ENCODE measurements at places on chromosomes 7 and 10.

DNA sequence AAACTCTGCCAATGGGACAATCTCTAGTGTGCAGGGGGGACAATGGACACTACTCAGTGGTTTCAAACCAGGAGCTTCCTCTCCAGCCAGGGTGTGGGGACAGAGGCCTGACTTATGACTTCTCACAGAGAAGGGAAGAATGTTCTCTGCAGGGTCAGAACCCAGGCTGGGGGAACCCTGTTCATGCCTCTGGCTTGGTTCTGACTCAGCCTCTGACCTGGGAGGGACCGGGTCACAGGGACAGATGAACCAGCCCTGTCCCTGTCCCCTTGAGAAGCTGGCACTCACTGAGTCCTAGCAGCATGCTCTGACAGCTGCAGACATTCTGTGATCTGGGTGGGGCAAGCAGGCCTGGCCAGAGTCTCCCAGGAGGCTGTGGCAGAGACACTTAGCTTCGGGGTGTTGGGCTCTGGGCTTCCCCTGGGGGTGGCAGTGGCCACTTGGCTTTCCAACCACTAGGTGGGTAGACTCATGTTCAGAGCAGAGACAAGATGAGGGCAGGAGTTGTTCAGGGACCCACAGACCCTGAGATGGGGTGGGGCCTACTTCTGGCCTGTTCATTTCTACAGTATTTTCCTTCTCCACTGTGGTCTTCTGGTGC is 13.6 kb downstream of the TSPAN15 start:
- DNase-seq = peak; percentile 46

DNA sequence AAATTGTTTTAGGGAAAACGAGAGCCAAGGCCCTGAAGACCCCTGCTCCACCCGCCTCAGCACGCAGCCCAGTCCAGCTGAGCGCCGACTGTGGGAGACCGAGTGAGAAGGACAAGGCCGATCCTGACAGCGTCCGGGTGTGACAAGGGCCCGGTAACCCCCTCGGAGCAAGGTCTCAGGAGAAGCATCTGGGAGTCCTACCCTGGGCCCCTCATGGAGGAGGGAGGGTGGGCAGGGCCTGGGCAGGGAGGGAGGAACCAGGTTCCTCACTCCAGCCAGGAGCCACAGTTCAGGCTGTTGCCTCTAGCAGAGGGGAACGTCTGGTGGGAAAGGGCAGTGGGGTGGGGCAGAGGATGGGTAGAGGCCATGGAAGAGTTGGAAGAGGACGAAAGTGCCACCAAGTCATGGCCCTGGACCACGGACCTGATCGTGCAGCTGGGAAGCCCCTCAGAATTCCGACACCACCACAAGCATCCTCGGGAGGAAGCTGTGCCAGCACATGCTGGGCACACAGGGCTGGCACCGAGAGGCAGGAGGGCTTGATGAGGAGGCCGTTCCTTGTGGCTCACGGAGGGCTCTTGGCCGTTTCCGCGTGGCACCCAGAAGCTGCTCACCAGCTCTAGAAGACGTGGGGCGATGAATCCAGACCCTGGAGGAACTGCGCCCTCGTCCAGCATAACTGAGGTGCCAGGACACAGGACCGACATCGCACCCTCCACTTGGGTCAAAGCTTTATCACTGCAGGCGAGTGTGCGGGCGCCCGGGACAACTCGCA is 2.2 kb upstream of the KNDC1 start:
- no peak for DNase-seq

DNA sequence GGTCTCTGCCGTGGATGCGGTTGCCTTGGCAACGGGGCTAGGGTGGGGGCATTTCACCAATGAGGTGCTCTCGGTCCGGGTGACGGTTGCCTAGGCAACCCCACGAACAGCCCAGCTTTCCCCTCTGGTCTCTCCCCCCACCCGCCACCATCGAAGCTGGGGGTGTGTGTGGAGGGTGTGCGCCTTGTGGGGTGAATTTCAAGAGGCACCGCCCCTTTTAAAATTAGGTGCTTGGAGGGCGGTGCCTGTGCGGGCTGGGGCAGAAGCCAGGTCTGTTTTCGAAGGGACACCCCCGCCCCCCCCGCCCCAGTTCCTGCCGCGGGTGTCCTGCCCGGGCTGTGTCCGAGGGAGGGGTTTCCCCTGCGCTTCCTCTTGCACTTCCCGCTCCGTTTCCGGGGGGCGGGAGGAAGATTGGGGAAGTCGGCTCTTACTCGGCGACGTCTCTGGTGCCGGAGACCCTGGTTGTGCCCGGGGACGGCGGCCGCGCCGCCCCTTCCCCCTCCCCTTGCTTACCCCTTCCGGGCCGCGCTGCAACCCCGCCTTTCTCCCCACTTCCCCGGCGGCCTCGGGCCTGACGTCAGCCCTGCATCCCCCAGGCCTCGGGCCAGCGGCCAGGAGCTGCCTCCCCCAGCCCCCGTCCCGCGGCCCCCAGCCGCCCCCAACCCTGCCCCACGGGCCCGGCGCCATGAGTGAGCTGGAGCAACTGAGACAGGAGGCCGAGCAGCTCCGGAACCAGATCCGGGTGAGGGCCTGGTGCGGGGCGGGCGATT is 2.2 kb downstream of the GNB2 start:
- DNase-seq = peak; percentile 45

GRCh38 chr10:85545874-85546273 is 820.7 kb downstream of the GRID1 start:
- no peak for DNase-seq

DNA sequence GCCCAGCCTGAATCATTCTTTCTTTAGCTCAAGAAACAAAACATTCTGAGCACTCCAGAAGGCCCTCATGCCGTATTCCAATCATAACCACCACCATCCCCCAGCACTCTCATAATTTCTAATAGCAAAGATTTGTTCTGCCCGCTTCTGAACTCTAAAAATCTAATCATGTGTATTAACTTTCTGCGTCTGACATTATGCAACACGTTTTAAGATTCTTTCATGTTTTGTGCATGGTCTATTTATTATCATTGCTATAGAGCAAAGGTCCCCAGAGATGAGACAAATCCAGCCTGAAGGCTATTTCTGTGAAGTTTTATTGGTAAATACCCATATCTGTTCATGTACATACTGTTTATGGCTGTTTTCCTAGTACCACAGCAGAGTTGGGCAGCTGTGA is 8.8 kb downstream of the GDI2 start:
- DNase-seq = no peak

DNA sequence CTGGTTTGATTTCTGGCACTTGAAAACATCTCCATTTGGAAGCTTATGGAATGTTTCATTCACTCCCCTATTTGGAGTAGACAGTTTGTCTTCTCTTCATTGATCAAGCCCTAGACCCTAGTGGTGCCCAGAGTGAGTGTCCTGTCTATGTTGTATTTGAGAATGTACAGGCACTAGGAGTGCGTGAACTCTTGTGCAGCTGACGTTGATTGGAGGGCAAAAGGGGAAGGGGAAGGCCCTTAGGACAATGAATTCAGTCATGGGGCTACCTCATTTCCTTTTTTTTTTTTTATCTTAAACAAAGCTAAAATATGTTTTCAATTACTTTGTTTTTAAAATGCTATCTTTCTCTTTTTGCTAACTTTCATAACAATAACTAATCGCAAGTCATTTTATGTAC is 66.5 kb downstream of the ADD3 start:
- DNase-seq = peak; percentile 66

- DNase-seq = peak; percentile 14
Measured at GRCh38 chr7:146235195-146235594, 118.6 kb downstream of the CNTNAP2 start.

DNA sequence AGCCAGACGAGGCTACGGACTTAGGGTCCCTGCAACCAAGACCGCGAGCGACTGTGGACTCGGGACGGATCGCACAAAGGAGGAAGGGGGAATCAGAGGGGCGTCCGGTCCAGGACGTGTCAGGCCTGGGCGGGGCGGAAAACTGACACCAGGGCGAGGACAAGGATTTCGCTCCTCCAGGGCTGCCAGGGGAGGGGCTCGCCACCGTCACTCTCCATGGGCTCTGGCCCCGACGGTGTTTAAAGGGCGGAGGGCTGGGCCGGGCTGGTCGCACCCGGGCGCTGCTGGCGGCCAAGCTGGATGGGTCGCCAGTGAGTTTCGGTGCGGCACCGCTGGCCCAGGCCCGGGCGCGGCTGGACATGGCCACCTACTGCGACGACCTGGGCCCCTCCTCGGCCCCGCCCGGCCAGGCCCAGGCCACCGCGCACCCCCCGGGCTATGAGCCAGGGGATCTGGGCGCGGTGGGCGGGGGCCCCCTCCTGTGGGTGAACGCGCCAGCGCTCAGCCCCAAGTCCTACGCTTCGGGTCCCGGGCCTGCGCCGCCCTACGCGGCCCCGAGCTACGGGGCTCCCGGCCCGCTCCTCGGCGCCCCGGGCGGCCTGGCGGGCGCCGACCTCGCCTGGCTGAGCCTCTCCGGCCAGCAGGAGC is at the start of gene FOXI2:
Gene FOXI2 (plus strand): TSS at position 271 of the 648 bp plus-strand sequence. CDS start 89 bp downstream, at position 360.
- peak; percentile 37 for DNase-seq

- DNase-seq = no peak
Measured at GRCh38 chr7:23205909-23206767, 24.3 kb downstream of the NUP42 start.

Data from muscle of back (tissue), 13 donors.